ENCODE measurements at places on chromosomes 11 and 22.

DNA sequence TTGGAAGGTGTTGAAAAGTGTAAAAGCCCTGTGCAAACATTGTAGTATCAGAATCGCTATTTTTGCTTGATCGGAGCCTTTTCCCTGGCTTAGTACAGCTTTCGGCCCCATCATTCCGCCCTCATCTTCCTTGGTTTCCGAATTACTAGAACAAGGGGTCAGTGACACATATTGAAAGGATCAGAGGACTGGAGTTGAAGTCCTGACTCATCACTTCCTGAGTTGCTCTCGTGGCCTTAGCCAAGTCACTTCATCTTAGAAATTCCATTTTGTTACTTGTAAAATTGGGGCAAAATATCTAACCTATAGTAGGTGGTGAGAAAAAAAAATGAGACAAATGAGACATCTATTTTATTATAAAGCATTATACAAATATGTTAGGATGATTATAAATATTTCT lies 375.0 kb downstream of the NTM start:
- no peak for DNase-seq

DNA sequence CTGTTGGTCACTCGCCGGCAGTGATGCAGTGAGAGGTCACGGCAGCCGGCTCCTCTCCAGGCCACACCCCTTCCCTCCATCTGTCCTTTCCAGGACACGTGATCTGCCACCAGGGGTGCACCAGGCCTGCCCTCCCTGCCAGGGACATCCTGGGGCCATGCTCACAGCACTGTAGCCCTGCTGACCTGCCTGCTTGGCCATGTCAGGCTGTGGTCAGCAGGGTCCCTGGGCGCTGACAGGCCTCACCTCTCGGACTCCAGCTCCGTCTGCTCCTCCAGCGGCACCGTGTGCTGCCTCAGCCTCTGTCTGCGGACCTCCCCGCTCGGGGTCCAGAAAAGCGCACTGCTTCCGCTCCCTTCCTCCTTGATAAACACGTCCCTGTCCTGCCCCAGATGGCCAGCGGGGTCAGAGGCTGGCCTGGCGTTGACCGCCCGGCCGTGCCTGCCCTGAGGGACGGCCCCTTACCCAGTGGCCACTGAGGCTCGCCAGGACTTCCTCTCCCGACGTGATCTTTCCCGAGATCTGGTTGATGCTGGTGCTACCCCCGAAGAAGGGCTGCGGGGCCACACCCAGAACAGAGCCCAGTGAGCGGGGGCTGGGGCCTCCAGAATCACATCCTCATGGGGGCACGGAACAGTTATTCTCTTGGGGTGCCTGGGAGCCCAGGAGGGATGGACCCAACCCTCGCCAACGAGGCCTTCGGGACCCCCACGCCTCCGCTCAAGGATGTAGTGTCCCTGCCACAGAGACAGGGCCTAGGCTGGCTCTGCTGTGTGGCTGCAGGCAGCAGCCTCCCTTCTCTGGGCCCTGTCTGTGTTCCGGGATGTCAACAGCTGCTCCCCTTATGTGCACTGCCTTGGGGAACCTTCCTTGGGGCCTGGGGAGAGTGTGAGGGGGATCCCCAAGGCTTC lies 36.3 kb upstream of the CARS1 start:
- DNase-seq, result no peak

- DNase-seq, result no peak
Observed at GRCh38 chr11:119000906-119001305, 3.0 kb downstream of the CENATAC start.

DNA sequence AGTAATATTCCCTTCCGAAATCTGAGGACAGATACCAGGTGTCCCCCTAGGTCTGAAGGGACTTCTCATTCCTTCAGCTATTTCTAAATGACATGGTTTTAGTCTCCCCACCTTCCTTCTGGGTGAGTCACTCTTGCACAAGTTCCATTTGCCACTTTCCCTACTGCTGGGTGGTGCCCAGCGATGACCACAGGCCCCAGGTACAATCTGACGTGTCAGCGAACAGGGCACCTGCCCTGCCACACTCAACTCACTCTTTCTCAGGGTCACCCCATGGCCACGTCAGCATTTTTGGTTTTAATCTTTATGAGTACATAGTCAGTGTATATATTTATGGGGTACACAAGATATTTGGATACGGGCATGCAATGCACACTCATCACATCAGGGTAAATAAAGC lies 17.2 kb downstream of the POU2AF1 start:
- DNase-seq, result no peak

DNA sequence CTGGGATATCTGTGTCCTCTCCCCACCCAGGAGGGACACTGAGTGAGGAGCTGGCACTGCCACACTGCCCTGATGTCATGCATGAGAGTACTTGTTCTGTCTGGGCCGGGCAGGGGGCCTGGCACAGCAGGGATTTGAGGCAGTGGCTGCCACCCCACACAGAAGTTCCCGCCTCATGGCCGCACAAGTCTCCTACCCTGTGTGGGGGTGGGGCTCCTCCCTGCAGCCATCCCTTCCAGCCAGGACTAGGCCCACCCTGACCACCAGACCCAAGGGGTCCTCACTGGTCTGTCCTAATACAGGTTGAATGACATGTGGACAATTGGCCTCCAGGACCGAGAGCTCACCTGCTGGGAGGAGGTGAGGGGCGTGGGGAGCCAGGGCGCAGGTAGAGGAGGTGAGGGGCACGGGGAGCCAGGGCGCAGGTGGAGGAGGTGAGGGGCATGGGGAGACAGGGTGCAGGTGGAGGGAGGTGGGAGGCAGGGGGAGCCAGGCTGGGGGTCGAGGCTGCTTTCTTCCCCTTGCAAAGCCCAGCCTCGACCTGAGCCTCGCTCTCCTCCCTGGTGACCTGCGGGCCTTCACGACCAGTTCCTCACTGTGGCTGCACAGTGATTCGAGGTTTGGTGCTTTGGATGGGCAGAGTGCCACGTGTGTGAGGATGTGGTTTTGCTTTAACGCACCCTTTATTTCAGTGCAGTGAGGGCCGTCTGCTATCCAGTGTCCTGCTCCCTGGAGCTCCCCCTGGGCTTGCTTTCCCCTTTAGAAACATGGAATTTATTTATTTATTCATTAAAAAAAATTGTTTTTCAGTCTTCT lies 7.4 kb downstream of the LZTR1 start:
- no peak for DNase-seq

- no peak for DNase-seq
Observed at GRCh38 chr11:65352783-65353182, 1.8 kb upstream of the TIGD3 start.

DNA sequence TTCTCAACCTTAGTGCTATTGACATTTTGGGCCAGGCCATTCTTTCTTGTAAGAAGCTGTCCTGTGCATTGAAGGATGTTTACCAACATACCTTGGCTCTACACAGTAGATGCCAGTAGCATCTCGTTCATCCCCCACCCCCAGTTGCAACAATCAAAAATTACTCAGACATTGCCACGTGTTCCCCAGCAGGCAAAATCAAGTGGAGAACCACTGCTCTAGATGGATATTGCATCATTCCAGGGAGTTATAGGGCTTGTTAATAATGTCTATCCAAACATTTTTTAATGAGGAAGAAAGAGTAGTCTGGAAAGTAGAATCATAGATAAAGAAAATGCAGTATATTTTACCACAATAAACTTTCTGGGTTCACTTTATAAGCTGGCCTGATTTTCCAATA lies 64.1 kb downstream of the PRMT3 start:
- no peak for DNase-seq

- DNase-seq, result peak; percentile 38
Observed at GRCh38 chr11:114386131-114386530, 14.2 kb downstream of the C11orf71 start.

GRCh38 chr22:33018232-33018864 lies 39.8 kb downstream of the SYN3 start:
- peak; percentile 39 for DNase-seq

DNA sequence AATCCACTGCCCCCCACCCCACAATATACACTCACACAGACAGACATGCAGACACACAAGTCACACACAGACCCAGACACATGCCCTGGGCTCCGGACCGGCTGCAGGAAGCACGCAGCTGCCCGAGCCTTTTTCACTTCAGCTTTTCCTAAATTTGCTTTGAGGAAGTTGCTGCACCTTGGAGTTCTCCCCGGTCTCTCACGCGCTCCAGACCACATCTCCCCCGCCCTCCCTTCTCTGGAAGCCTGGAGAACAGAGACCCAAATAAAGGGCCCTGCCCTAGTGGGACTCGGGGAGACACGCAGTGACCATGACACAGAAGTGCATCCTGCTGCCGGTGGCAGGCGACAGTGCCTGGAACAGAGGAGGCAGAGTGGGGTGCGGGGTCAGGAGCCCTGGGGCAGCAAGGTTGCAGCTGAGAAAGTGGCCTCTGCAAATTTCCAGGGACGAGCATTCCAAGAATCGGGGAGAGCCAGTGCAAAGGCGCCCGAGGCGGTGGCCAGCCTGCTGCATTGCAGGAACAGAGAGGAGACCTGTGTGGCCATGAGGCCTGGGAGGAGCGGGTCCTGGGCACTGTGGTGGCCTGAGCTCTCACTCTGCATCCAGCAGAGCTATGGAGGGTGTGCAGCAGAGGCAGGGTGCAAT lies 19.1 kb downstream of the RPL3 start:
- DNase-seq, result no peak

DNA sequence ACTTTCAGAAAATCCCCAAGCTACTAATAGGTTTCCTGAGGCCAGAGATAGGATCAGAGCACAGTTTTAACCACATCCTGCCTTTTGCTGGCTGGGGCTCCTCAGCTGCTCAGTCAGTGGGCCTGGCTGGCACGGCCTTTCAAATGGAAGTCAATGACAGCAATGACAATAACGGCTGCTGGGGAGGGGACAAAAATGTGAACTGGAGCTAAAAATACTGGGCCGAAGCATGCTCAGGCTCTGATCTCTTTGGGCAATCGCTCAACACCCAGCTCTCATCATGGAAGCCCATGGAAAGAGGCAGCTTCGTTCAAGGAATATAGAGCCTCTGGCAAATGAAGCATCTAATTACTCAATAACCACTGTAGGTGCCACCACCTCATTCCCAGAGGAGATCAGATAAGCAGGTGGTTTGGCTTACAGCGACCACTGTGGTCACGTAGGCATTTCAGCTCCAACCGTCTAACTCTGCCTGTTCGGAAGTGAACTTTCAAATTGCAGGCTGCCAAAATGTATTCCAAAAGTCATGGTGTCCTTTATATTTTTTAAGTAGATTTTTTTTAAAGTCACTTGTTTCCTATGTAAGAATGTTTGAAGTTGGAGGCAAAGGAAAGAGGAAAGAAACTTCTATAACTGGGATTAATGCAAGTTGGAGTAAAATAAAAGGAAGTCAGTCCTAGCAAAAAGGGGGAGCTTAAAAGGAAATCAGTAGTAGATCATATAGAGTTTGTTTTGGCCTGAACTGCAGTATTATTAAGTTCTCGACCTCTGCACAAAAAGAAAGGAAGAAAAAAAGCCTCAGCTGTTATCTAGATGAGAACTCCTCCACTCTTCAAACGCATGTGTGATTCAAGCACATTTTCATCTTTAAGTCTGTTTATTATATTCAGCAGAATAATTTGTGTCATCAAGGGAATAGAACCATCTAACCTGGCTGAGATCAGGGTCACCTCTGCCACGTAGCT lies 14.1 kb downstream of the WT1 start:
- DNase-seq, result no peak

- no peak for DNase-seq
Observed at GRCh38 chr11:102850973-102851745, 7.8 kb upstream of the MMP3 start.

GRCh38 chr11:68460741-68461574 lies at the start of gene PPP6R3:
PPP6R3 (plus strand) TSS chr11:68460752; CDS start chr11:68537665, 76,913 bp downstream.
- no peak for DNase-seq

DNA sequence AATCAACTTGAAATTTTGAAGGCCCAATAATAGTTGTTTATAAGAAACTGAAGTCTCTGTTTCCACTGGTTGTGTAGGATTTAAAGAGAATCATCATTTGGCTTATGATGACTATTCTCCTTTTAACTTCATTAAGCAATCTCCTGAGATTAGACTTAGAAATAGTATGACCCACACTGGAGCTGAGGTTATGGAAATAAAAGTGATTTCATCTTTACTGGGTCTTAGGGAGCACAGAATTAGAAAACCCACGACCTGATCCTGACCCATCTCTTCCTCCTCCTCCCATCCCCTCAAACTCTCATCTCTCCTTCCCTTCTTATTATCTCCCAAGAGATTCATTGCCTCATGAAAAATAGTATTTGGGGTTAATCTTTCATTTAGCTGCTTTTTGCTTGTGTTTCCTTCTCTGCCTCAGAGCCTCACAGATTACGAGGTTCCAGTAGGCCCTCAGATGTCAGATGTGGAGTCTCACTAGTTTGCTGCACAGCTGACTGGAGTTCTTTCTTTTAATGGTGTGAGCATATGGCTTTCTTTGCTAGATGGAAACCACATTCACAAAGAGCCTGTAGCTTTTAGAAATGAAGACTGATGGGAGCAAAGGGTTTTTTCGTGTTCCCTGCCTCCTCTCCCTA lies 85.0 kb downstream of the ALX4 start:
- DNase-seq, result no peak

- DNase-seq, result no peak
Observed at GRCh38 chr11:112229746-112230433, 3.7 kb downstream of the PTS start.

DNA sequence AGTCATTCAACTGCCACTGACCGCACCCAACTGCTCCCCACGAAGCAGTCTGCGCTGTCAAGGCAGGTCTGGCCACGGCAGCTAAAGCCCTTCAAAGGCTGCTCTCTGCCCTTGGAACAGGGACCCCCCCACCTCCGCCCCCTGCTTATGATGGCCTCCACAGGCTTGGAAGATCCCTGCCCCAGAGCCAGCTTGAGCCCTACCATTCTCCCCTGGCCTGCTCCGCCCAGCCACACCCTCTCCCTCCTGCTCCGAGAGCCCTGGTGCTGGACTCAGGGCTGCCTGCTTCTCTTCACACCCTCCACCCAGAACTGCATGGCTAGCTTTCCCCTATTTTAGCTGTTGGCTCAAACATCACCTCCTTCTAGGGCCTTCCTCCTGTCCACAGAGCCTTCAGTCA lies 19.0 kb downstream of the ZMAT5 start:
- DNase-seq, result no peak

- DNase-seq, result peak; percentile 45
Observed at GRCh38 chr22:23383491-23384361, 196.4 kb downstream of the IGLL1 start.

GRCh38 chr11:50182486-50182885 lies 149.8 kb downstream of the OR4C45 start:
- no peak for DNase-seq

DNA sequence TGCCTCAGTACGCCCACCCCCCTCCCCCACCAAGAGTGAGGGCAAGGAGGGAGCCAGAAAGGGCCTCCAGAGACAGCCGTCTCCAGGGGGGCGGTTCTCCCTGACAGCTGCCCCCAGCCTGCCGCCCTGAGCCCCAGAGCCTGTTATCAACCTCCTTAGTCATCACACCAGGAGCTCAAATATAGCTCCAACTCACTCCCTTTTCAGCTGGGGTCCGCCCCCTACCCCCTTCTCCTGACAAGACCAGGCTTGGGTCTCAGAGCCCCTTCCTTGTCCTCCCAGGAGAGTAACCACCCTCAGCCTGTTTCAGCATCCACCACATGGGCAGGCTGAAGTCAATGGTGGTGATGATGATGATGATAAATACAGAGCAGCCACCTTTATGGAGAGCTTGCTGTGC lies 2.5 kb upstream of the INPP5J start:
- no peak for DNase-seq

All from NCI-H1092 (cell line).